ENCODE measurements at places on chromosomes 5 and 9.

DNA sequence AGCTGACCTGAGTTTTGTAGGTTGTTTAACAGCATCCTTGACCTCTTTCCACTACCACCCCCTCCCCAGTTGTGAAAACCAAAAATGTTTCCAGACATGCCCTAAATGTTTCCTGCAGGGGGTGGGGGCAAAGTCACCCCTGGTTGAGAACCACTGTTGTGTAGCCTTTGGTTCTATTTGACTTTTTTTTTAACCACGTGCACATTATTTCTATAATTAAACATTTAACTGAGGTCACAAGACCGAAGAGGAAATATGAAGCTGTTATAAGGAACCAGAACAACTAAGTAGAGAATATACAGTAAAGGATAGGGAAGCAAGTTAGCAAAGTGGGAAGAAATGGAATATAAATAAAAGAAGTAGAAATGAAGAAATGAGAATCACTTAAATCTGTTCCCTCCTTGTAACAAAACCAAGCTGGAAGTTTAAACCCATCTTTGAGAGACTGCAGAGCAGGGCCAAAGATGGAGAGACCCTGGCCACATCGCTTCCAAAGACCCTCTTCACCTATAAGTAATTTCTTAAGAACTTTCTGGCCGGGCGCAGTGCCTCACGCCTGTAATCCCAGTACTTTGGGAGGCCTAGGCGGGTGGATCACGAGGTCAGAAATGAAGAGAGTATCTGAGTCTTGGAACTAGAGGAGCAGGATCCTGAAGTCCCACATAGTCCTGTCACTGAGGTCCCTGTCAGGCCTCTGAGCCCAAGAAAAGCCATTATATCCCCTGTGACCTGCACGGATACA, 14.4 kb downstream of the SIT1 start:
- no peak for DNase-seq

DNA sequence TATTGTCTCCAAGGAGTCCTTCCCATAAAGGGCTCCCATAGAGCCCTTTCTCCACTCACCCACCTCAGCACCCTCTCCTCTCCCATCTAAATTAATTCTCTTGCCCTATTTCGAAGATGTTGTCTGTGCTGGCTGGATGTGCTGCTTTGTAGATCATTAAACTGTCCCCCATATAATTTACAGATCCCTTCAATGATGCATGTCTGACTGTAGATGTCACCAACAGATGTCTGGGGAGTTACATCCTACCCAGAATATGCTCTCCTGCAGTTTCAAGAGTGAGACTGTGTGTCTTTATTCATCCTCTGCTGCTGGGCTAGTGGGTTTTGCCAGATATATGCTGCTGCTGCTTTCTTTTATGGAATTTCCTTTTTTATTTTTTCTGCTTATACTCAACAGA, 351.2 kb downstream of the MLLT3 start:
- DNase-seq = no peak

- DNase-seq = no peak
Observed at GRCh38 chr5:166342402-166342801, 1949.0 kb upstream of the WWC1 start.

GRCh38 chr9:112774006-112774996, 23.7 kb downstream of the SNX30 start:
- DNase-seq = no peak

DNA sequence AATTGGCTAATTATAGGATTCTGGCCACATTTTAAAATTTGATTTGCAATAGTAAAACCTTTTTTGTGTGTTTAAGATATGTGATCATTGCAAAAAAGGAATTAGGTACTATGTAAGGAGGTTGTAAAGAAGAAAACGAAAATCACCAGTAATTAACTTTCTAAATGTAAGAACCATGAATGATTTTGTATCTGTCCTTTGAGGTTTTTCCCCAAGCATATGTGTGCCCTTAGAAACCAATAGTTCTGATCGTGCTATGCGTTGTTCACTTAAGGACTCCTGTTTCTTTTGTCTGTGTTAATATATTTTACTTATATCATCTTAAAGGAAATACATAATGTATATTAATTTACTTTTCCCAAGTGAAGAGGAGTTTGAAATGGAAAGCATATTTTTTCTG, 410.2 kb downstream of the PSAT1 start:
- no peak for DNase-seq

DNA sequence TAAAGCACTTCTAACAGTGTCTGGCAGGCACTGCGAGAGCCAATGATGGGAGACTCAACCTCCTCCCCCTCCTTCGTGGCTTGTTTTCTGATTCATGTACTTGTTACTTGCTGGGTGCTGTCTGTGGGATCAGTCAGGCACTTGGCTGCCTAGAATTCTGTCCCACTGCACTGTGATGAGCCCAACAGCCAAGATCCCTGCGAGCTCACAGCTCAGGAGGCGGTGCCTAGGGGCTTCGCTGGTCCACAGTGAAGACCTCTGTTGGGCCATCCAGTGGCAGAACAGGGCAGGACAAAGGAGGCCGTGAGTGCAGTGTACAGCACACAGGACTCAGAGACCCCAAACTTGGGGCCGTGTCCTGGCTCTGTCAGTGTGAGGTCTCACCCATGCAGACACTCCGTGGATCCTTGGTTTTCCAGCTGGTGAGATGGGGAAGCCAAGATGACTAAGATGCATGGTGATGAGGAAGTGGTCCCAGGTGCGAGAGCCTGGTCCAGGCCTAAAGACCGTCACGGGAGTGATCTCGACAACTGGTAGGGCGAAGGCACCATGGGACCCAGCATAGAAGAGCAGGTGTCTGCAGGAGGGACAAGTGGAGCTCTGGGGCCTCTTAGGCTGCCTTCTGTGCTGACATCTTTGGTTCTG, 19.5 kb downstream of the MYMK start:
- no peak for DNase-seq

DNA sequence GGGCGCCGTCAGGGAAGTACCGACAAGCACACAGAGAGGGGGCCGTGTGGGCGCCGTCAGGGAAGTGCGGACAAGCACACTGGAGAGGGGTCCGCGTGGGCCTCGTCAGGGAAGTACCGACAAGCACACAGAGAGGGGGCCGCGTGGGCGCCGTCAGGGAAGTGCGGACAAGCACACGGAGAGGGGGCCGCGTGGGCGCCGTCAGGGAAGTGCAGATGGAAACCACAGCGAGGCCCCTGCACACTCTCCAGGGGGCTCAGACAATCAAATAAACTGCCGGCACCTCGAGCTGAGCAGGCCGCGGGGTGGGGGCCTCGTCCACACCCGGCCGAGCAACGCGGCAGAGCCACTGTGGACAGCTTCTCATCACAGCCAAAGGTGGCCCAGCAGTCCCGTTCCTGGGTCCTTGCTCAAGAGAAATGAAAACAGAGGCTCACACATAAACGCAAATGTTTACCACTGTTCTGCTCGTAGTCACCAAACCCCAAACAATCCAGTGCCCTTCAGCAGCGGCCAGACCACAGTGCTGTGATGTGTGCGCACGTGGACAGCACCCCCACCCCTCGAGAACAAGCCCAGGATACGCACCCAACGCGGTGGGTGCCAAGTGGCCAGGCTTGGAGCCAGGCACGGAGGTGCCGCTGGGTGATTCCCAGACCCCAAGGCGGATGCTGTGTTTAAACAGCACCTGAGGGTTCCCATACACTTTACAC, 24.7 kb downstream of the TPPP start:
- DNase-seq = no peak

- DNase-seq = no peak
Observed at GRCh38 chr9:88833946-88834345, 157.3 kb upstream of the S1PR3 start.

GRCh38 chr9:111622626-111623025, 8.5 kb upstream of the DNAJC25 start:
- peak; percentile 82 for DNase-seq

- DNase-seq = no peak
Observed at GRCh38 chr5:143494162-143494561, 90.7 kb upstream of the NR3C1 start.

DNA sequence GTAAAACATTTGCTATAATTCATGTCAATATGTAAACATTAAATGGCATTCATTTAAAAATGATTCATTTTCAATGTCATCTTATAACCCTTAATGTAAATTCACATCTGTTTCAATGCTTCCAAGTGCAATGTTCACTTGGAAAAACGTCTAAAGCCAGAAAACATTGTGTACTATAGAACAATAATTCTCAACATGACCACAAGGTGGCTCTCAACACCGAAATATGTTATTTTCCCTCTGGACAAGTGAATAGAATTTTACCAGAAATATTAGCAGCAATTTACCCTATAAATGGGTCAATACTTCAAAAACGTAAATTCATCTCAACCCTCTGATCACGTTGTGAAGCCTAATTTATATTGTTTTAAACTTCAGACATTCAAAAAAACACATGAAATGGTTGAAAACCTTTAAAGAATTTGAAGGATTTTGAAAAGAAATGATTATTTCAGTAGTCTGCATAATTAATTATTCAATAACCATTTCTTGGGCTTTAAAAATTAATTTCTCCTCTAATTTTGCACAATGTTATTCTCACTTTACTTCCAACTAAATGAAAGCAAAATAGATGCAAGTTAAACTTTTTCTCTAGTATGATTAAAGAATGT, 11.0 kb downstream of the CDH10 start:
- DNase-seq = no peak

DNA sequence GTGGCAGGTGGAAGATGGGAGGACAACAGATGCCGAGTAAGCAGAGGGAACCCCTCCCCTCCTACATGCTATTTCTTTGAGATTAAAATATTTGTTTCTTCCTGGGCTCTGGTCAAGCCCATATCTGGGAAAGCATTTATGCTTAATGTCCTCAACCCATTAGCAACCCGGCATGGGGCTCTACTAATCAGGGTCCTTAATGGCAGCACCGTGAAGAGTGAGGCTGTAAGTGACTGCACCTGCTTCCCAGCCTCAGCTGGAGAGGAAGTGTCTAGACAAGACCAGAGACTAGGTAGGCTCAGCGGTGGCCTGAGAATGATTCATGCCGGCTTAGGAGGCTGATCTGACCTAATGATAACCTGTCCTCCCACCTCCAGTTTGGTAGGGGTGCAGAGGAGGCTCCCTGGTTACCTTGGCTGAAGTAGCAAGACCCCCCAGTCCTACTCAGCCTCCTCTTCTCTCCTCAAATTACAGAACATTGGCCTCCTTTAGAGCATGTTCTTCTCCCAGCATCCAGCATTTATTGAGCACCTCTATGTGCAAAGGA, 61.3 kb upstream of the HSPA9 start:
- DNase-seq = no peak

DNA sequence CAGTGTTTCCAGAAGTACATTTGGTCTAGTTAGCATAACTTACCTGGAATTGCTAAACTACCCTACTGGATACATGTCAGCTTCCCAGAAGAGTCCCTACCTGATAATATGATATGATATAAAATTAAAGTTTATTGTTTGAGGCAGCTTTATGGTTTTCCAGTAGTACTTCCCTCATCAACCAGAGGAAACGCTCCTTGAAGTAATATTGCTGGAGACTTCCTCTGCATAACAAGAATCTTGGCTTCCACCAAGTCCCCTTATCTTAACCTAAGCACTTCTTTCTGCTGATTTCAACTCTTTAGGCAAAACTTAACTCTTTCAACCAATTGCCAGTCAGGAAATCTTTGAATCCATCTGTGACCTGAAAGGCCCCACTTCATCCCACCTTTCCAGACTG, 214.3 kb upstream of the PTGER4 start:
- DNase-seq = no peak

Measured in tibial artery (tissue), 4 donors.